ENCODE measurements at places on chromosomes 6 and 20.

DNA sequence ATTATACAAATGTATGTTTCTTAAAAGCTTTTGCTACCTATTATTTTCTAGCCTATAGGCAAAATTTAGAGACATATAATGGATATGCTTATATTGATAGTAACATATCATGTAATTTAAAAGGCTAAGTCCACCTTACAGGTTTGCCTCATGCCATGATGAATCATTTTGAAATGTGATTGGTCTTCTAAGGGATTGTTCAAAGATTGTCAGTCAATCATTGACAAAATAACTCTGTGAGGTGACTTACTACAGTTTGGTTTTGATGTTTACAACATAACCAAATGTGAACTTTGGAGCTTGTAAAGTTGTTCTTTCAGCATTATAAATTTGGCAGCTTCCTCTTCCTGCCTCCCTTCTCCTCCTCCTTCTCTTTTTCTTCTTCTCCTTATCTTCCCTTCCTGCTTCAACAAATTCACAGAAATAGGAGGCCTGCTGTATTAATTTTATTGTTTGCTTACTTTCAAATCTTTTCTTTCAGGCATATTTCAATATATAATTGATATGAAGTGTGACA, 39.7 kb upstream of the ZFP64 start:
- no peak for DNase-seq

- DNase-seq: no peak
Measured at GRCh38 chr6:39076623-39077535, 28.3 kb downstream of the GLP1R start.

DNA sequence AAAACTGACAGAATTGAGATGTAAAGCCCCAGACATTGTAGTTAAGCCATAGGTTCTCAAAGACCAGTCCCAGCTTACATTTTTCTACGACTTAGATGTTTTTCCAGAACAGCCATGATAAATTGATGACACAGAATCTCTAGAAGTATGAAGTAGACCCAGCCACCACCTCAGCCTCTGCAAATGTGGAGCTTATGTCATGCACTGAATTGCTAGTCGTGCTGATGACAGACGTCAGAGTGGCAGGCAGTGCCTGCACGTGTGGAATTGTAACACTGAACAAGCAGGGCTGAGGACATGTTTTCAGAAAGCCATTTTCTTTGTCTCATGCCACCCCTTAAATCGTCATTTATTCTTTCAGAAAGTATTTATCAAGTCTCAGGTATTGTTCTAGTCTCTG, 72.4 kb upstream of the TMEM181 start:
- DNase-seq: peak; percentile 65

GRCh38 chr6:108801366-108801765, 46.9 kb upstream of the ARMC2 start:
- DNase-seq: no peak

DNA sequence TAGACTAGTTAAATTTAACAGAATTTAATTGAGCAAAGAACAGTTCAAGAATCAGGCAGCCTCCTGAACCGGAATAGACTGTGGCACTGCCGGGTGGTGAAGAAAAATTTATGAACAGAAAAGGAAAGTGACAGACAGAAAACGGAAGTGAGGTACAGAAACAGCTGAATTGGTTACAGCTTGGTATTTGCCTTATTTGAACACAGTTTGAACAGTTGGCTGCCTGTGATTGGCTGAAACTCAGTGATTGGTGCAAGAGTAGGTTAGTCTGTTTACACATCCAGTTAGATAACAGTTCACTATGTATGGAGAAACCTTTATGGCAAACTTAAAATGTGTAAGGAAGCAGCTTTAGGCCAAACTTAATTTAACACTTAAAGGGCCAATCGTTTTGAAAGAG, 116.0 kb upstream of the CITED2 start:
- DNase-seq: peak; percentile 14

DNA sequence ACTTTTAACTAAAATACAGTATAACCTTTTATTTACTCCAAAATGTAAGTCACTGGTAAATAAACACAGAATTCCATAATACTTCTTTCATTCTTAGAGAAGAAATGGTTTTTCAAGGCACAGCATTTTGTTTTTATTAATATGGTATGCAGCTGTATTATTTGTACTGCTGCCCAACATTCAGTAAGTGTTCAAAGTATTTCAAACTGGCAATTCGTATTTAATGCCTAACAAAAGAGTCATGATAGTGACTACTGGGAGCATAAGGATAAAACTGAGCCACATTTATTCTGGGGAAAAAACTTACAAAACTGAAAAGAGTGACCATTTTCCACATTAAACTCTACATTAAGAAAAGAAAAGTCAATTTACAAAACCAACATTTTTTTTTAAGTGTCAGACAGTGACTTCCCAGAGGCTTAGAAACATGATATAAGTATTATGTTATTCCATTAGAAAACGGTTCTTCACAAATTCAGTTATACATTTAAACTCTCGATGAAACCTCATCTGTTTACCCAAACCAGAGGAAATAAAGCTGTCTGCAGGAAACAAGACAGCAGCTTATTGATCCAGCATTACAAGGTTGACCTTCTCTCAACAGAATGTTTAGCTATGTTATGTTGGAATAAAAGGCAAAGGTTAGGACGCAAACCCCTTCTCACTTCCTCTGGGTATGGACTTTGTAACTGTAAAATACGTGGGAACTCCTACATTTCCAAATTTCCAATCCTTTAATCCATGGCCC, 24.3 kb downstream of the EPB41L2 start:
- DNase-seq: peak; percentile 66

- DNase-seq: no peak
Measured at GRCh38 chr20:10843146-10843711, 169.4 kb upstream of the JAG1 start.

DNA sequence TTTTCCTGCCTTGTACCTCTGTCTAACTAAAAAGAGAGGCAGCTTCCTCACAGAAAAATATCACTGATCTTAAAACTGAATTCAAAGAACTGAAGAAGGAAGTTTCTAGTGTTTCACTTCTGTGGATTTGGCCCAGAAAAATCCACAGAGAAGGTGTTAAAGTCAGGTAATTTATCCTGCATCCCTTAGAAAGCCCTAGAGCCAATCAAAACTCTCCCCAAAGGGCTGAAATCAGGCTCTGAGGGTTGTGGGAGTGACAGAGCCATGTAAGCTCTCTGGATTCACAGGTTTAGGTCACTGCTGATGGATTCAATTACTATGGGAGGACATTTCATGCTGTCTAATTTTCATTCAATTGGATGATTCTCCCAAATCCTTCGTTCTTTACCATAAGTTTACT, 152.3 kb downstream of the OR2B2 start:
- DNase-seq: no peak

DNA sequence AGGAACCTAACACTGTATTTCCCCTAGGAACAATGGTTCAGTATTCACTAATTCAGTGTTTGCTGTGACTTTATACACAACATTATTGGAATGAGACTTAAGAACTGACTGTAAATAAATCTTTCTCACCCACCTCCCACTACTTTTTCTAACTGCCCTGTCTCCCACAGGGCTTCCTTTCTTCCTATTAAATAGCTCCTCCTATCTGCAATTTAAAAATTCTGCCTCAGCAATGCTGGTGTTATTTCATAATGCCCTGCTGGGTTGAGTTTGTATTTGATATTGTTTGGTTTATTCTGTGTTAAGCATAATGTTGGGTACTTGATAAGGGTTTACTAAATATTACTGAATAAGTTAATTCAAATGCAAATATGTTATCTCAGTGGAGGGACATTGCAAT, 573.1 kb upstream of the RNF217 start:
- DNase-seq: no peak

- DNase-seq: peak; percentile 52
Measured at GRCh38 chr6:135675862-135676261, 175.6 kb upstream of the PDE7B start.

DNA sequence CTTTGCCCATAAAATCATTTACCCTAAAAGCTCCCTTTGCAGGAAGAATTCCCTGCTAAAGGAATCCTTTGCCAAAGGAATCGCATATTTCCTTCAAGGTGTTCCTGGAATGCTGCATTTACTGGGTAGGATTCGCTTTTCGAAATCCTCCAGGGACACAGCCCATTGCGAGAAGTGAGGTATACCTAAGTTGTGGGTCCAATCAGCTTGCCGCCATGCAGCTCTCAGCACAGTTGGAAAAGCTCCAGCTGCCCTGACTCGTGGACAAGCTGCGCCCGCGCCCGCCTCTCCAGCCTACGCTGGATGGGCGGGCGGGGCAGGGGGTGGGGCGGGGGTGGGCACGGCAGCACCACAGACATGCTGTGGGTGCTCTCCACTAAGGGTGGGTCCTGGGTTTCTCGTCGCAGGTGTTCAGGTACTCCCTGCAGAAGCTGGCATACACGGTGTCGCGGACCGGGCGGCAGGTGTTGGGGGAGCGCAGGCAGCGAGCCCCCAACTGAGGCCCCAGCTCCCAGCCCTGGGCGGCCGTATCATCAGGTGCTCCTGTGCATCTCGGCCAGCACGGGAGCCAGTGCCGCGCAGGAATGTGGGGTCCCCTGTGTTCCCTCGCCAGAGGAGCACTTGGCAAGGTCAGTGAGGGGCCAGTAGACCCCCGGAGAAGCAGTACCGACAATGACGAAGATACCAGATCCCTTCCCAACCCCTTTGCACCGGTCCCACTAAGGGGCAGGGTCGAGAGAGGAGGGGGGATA, 1.4 kb downstream of the NNAT start:
- DNase-seq: peak; percentile 45

DNA sequence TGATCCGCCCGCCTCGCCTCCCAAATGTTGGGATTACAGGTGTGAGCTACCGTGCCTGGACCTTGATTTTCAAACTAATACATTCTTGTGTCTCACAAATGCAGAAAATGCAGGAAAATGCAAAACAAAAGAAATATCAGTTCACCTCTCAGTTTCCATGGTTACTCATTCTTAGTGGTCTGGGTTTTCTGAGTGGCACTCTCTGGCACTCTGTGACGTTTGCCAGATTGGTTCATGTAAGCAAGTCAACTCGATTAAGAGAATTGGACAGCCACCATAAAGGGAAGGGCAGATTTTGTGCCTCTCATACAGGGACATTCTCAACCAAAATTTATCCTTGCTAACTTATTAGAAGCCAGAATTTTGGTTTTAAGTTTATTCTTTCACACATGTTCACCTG, 8.6 kb downstream of the CMTR1 start:
- no peak for DNase-seq

DNA sequence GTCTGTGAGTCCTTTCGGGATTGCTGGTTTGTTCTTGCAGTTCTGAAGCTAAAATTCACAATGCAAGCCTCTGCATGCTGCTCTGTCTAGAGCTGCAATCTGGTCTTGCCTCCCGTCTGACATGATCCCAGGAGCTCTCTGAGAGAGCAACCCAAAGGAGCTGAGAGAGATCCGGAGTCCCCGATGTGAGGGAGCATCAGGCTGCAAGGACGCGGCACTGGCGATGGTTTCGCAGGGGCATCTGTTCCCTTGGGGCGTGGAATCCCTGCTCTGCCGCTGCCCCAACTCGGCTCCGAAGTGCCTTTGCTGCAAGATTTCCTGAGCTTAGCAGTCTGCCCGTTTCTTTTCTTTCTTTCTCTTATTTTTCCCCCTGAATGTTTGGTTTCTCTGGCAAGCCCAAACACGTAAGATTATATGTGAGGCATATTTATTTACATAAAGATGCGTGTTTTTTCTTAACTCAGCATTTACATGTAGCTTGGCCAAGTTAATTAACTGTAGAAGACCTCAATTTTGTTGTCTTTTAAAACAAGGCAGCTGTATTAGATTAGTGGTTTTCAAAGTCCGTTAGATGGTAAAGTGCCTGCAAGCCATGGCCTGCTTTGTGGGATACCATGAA, 873.0 kb downstream of the KIF16B start:
- no peak for DNase-seq

DNA sequence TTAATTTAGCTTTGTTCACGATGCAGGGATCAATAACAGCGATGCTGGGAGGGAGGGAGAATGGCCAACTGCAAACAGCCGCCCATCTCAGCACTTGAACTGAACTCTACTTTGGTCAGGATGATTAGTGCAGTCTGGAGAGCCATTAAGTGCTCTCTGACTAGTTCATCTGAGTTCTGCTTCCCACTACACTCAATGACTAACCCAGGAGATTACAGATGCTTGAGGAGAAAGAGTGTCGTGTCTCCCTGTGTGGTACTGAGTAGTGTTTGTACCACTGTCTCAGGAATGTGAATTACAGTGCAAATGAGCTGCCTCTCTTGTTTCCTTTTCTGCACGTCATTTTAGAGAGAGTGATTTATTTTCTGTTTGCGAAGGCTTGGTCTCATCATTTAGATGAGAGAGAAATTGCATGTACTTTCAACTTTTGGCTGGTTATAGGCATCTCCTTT, 23.5 kb downstream of the CARMIL1 start:
- peak; percentile 93 for DNase-seq

GRCh38 chr20:8213831-8214587, 81.9 kb downstream of the PLCB1 start:
- no peak for DNase-seq

DNA sequence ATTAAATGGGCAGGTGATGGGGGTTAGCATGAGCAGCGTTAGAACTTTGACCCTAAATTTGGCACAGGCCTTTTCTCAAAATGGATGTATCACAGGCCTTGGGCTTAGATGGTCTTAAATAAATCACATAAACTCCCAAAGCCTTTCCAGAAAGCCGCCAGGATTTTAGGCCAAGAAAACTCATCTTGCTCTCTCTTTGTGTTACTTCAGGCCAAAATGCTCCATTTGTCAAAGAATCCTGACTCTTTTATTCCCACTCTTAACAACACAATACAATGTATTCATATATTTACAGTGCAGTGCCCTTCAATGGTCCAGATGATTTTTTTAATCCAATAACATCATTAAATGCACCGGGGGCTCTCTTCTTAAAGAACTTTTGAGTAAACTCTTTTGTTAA, 5.9 kb upstream of the TCP11 start:
- no peak for DNase-seq

GRCh38 chr6:107491138-107491609, 1.3 kb downstream of the SOBP start:
- DNase-seq: peak; percentile 17

DNA sequence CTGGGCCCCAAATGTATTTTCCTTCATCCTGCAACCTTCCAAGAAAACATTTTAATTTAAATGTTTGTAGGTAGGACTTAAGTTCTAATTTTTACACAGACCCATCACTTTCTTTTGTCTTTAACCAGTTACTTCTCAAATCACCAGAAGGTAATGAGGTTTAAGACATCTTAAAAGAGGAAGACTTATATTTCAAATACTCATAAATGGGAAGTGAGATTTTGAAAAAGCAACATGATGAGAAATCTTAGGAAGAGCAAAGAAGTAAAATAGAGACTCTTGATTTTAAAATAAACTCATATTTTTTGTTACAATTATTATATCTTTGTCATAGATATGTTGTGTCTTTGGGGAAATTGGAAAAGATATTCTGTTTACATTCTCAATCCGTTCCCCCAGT, 82.3 kb downstream of the SYNE1 start:
- no peak for DNase-seq

- no peak for DNase-seq
Measured at GRCh38 chr20:40942775-40943174, 85.8 kb upstream of the TOP1 start.

- no peak for DNase-seq
Measured at GRCh38 chr6:36578030-36578429, 16.1 kb upstream of the SRSF3 start.
